Tongue (tissue), 3 donors: ENCODE measurements at places on chromosomes 4 and X.

- DNase-seq: no peak
Observed at GRCh38 chr4:140047786-140048185, 106.2 kb downstream of the MAML3 start.

DNA sequence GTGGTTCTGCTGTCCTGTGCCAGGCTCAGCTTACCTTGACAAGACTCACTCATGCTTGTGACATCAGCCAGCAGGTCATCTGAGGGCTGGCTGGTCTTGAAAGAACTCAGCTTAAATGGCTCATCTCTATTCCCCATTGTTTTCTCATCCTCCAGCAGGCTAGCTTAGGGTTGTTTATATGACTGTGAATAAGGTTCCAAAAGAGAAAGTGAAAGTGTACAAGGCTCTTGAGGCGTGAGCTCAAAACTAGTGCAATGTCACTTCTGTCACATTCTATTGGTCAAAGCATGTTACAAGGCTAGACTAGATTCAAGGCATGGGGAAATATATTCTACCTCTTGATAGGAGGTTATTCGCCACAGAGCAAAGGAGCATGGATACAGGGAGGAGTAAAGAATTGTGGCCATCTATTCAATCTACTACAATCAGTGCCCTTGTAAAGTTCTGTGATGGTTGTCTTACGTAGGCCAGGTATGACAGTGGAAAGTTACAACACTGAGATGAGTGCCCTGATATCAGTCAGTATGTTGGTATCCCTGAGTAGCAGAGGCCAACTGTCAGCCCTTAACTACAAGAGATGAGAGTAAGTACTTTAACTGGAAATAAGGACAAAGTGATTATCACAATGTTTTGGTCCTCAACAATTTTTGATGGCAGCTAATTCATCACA lies 19.8 kb upstream of the TMLHE start:
- DNase-seq: no peak

DNA sequence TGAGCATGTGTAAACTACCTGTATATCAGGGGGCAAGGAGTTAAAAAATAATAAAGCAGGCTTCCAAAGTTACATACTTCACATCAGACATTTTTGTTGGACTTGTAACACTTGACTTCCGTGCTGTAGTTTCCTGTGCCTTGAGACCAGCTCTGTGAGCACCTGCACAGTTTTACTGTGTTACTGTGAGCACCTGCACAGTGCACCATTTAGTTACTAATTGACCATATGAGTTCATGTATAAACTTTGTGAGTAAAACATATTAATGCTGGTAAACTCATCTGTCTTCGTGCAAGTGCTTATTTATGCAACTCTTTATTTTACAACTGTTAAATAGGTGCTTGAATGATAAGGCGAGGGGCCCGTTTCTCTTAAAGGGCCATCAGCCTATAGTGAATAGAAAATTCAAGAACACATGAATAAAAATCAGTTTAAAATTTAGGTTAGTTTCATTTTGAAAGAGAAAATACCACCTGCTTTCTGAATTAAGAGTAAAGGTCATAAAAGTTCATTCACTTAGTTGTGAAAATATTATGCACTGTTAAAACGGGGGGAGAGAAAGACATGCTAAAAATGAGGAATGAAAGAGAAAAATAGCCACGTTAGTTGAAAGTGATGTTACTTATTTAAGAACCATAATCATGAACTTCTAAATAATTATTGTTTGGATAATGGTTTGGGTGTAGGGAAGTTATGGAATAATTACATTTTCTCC lies 42.4 kb downstream of the USP9X start:
- DNase-seq: no peak

- DNase-seq: no peak
Observed at GRCh38 chr4:84632092-84632491, 49.2 kb downstream of the CDS1 start.

DNA sequence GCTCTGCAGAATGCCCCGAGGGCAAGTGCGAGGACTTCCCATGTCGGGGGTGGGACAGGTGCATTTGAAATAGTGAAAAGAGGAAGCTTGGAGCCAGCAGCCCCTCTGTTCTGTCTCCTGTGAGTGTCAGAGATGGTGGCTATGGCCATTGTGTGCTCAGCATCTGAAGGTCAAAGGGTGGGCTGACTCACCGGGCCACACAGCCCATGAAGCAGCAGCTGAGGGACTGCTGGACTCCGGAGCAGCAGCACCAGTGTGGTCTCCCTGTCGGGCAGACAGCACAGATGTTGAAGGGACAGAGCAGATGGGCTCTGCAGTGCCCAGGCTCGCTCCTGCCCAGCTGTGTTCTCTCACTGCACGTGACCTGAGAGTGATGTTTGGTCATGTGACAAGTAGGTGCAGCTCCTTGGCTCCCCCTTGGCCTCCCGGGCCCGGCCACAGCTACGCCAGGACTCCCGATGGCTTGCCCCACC lies 53.5 kb downstream of the TBC1D14 start:
- peak; percentile 60 for DNase-seq

DNA sequence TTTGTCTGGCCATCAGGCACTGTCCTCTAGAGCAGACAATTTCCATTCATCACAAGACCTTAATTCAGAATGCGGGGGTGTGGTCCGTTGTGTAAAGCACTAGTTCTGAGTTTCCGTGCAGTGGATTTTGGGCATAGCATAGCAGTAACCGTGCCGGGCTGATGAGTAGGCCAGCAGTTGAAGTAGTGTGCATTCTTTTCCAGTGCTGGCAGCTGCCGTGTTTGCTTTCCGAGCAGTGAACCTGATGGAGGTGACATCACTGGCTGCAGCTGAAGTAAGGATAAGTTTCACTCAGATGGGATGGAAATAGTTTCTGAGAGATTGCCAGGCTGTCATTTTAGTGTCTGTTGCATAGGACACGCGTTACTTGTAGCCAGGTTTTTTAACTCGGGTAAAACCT lies 107.0 kb upstream of the STIM2 start:
- peak; percentile 94 for DNase-seq

DNA sequence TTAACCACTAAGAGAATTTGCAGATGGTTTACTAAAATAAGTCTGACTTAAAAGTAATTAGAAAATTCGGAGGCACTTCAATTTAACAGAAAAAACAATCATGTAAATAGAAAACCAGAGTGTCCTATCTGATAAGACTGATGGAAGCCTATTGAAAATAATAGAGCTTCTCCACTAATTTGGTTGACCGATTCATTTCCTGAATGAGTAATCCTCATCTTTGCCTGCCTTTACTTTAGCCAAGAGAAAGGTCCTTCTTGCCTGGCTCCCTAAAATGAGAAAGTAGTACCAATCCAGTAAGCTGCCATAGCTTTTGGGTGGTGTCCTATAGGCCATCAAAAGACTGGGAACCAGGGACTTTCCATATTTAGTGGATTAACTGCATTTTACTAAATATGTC lies 48.4 kb downstream of the KCNIP4 start:
- DNase-seq: no peak

GRCh38 chr4:28518561-28519165 lies 1658.0 kb downstream of the STIM2 start:
- DNase-seq: no peak

- DNase-seq: no peak
Observed at GRCh38 chr4:142549726-142550463, 296.2 kb downstream of the INPP4B start.

DNA sequence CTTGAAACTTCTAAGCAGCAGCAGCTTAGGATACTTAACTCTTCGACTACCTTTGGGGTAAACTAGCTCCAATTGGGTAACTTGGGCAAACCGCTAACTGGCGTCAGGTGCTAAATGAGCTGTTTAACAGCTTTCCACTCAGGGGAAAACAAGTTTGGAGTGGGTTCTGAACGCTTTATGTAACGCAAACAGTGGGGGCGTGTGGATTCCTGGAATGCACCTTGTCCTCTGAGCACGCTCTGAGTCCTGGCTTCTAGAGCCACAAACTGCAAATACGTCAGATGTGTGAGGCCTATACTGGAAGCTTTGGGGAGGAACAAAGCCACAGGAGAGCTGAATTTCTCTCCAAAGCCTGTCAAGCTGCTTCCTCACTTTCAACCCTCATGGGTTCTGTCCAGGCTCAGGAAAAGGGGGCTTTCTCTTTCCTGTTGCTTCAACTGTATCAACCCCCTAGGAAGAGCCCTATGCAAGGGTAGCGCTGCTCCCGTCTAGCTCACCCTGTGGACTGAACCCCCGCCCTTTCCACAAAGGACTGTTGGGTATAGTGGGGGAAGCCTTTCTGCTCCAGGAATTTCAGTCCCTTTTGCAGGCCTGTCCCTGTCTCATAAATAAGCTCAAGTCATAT lies 4.5 kb upstream of the WDR1 start:
- DNase-seq: peak; percentile 54

DNA sequence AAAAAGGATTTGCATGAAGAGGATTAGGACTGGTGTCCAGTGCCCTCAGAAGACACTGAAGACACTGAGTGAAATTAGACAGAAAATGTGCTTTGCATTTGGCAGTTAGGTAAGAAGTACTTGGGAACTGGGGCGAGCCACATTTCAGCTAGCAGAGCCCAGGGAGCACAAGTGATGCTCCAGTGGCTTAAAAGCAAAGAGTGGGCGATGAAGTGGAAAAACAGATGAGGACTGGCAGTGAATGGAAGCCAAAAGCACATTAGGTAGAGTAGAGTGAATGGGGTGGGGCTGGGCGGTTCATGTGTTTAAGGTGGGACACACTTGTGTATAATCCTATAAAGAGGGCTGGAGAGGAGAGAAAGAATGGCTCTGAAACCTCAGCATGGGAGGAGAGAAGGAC lies 18.4 kb downstream of the DCLK2 start:
- DNase-seq: no peak

- no peak for DNase-seq
Observed at GRCh38 chr4:105191621-105192210, 45.0 kb downstream of the TET2 start.

GRCh38 chrX:68868902-68869800 lies 40.3 kb downstream of the EFNB1 start:
- DNase-seq: no peak

GRCh38 chr4:153988492-153989363 lies 199.8 kb upstream of the SFRP2 start:
- no peak for DNase-seq

- DNase-seq: no peak
Observed at GRCh38 chrX:45774961-45775360, 574.3 kb upstream of the DIPK2B start.

- no peak for DNase-seq
Observed at GRCh38 chr4:74230902-74231499, 73.1 kb downstream of the MTHFD2L start.

DNA sequence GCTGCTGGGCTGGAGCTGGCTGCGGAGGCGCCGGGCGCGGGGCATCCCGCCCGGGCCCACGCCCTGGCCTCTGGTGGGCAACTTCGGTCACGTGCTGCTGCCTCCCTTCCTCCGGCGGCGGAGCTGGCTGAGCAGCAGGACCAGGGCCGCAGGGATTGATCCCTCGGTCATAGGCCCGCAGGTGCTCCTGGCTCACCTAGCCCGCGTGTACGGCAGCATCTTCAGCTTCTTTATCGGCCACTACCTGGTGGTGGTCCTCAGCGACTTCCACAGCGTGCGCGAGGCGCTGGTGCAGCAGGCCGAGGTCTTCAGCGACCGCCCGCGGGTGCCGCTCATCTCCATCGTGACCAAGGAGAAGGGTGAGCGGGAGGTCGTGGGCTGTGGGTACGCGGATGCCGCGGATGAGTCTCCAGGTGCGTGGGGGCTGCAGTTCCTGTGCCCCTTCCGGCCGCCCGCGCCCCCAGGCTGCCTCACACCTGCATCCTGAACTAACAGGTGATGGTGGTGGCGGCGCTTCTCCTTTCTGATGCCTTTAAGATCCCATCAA lies 499 bp downstream of the CYP2U1 start:
- DNase-seq: no peak

DNA sequence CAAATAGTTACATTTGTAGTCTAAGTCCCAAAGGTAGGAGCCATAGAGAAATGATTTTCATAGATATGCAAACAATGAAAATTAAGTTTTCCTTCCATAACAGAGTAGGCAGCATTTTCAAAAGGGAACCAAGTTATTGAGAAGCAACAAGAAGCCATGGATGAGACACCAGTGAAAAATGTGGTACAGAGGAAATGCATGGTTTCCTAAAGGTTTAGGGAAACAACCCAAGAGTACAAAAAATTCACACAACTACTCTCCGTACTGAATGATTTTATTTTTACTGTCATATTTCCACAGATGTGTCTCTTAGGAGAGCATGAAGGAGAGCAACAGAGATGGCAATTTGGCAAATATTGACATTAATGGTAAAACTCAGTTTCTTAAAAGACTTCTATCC lies 1408.9 kb upstream of the PCDH7 start:
- no peak for DNase-seq

GRCh38 chrX:102849396-102849795 lies 87.7 kb upstream of the RAB40AL start:
- no peak for DNase-seq

DNA sequence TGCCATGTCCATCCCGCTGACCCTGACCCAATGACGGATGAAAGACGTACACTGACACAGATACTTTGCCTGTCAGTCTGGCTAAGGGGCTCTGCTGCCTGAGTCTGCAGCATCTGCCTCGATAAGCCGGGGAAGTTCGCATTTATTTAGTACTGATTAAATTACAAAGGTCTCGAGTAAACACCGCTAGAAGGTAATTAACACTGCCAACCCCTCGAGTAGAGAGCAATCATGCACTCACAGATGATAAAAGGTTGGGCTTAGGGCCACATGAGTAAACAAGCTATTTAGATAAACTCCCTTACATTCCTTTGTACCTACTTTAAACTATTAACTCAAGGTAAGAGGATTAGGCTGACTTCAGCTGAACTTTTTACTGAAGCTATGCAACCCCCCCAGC lies 16.0 kb upstream of the RBMXL3 start:
- no peak for DNase-seq

DNA sequence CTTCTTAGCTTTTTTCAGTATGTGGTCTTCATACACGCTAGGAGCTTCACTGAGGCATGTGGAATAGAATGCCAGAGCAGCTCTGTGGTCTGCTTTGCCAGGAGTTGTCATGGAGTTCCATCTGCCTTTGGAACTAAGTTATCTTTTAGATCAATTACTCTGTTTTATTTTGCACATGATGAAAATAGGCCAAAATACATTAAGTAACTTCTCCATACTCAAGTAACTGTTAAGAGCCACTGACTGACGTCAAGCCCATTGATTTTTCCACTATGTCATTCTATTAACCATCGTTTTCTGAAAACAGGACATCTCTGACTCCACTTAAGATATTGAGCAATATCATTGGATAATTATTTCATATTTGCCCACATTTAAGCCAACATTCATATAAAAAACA lies 415.1 kb upstream of the MAD2L1 start:
- DNase-seq: peak; percentile 31

- peak; percentile 35 for DNase-seq
Observed at GRCh38 chr4:110735686-110736085, 112.8 kb upstream of the PITX2 start.

GRCh38 chr4:6687947-6688878 lies 5.5 kb upstream of the S100P start:
- DNase-seq: no peak

- DNase-seq: peak; percentile 50
Observed at GRCh38 chr4:37890801-37891259, at the start of gene TBC1D1. Gene TBC1D1, plus strand, starts transcription at chr4:37891084. Its CDS starts 11,012 bp downstream, at chr4:37902096.

- peak; percentile 23 for DNase-seq
Observed at GRCh38 chrX:11341274-11342201, 48.3 kb downstream of the AMELX start.

- no peak for DNase-seq
Observed at GRCh38 chrX:131792356-131792749, 230.7 kb upstream of the STK26 start.
